ENCODE measurements at places on chromosomes 1 and 21. TPM values are rescaled to one million over a fixed set of nuclear protein-coding genes. Genes with fewer than 3 reads are reported as not detected.
A peak's percentile ranks its signal among the peaks of the same experiment; 100 is the strongest.

The UCK2 gene
- 25.6 TPM for total RNA-seq

The PLA2G2A gene
- 453 TPM for total RNA-seq

The PRAMEF14 gene
- total RNA-seq: not detected

The PRAMEF20 gene
- total RNA-seq: not detected

DNA sequence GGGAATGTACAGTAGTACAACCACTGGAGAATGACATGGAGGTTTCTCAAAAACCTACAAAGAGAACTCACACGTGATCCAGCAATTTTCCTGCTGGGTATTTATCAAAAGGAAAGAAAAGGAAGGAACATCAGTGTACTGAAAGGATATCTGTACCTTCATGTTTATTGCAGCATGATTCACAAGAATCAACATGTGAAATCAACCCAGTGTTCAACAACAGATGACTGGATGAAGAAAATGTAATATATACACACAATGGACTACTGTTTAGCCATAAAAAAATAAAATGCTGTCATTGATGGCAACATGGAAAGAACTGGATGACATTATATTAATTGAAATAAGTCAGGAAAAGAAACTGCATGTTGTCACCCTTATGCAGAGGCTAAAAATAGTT lies 19.0 kb upstream of the CYP4A11 start:
- no peak for DNase-seq

GRCh38 chr1:179810367-179810715 lies 67.2 kb downstream of the FAM163A start:
- DNase-seq: peak; percentile 67

DNA sequence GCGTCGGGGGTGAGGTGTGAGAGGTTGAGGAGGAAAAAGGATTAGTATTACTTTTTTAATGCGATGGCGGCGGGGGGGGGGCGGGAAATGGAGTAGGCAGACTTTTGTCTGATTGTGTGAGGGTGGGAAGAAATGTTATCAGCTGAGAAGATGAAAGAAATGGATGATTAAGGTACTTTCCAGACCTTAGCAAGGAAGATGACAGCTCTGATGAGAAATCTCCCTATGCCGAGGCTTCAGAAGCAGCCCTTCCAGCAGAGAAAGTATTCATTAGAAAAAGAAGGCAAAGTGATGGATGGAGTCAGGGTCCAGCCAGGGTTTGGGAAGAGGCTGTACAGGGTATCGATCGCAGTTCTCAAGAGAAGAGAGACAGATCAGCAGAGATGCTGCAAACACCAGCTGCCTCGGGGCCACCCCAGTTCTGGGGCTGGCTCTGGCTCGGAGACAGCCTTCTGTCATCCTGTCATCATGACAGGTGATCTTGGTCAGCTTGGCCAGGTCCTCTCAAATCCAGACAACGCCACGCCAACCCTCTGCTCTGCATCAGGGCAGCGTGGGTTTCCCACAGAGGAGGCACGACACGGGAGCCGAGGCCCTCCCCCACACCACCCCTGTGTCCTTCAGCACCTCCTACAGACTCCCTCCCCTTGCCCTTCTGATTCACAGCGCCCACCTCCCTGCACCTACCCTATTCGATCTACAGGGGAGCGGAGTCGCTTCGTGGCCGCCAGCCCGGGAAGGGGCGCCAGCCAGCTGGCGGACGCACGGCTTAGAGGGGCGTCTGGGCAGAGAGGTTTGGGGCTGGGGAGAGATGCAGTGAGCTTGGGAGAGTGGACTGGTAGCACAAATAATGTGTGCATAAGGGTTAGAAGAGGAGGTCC lies 674 bp upstream of the ATXN7L2 start:
- peak; percentile 89 for DNase-seq

GRCh38 chr1:245870698-245871097 lies 636.4 kb downstream of the SMYD3 start:
- DNase-seq: no peak

DNA sequence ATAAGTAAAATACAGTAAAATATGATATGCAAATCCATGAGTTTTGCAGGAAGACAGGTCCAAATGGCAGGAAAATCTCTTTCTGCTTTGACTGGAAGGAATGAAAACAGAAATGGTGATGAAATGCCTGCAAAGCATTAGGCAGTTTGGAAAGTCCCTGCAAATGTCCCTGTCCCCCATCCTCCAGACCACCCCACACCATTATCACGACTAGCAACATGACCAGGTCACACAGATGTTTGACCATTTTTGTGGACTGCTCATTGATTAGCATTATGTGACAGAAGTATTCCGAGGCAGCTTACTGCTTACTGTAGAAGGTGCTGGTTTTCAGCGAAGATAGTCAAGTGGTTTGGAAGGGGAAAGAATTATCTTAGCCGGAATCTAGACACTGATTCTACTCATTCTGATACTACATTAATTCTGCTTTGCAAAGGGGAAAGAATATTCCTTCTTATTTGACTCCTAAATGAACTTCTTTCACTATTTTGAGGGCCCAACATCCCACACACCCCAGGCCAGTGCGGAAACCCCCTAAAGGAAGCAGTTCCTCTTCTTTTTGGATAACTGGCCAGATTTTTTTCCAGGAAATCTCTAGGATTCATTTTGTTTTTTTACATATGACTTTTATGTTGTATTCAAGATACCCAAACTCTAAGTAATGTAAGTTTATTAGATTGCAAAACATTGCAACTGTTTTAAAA lies 9.5 kb upstream of the CR2 start:
- no peak for DNase-seq

DNA sequence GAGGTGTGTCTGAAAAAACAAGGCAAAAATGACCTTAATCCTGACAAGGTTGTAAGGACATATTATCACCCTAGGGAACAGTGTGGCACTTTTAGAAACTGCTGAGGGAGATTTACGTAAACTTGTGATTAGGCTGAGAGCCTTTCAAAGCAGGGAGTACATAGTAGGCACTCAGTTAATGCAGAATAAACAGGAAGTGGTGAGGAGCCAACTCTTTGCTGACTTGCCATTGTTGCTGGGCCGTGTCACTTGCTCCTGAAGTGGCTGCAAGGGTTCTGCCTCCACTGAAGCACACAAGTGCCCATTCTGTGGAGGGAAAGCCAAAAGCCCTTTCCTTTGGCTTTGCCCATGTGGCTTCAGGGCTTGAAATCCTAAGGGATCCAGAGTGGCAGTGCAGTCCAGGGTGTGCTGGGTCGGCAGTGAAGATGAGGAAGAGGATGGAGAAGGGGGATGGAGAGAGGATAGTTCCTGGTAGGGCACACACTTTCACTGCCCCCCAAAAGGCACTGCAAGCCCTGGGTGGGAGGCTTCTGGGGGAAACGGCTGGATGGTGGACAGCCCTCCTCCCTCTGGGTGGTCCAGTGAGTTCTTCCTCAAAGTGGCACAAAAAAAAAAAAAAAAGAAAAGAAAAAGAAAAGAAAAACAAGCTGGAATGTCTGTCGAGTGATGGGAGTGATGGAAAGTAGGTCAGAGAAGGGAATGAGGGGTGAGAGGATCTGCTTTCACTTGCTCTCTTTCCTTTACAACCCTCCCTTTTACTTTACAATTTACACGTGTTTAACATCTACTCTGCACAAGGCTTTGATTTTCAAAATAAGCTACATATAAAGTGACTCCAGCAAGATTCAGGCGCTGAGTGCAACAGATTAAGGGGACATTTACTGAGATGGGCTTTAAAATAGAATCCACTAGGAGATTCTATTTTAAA lies 13.7 kb upstream of the RHEX start:
- DNase-seq: no peak

GRCh38 chr21:20527731-20528460 lies 470.3 kb upstream of the NCAM2 start:
- DNase-seq: no peak

- DNase-seq: peak; percentile 47
Observed at GRCh38 chr1:20124456-20125057, 5.2 kb upstream of the PLA2G2D start.

Measured in mesenteric fat pad (tissue), 1 donor.